IMR-90 (cell line): ENCODE measurements at places on chromosomes 7 and 10. TPM values are rescaled to one million over a fixed set of nuclear protein-coding genes. Genes with fewer than 3 reads are reported as not detected.

DNA sequence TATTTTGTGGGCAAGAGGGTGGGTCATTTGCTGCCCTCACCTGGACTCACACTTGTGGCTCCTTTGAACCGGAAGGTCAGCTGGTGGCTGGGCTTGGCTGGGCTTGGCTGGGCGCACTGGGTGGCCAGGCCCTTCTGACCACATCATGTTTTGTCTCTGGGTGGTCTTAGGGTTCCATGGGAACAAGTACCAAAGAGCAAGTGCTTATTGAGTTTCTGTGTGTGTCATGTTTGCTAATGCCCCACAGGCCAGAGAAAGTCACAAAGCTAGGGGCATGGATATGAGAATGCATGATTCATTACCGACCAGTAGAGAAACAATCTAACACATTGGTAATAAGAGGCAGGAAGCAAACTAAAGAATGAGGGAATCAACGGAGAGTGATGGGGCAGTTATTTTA lies 33.6 kb upstream of the NRP1 start:
- DNase-seq = no peak

DNA sequence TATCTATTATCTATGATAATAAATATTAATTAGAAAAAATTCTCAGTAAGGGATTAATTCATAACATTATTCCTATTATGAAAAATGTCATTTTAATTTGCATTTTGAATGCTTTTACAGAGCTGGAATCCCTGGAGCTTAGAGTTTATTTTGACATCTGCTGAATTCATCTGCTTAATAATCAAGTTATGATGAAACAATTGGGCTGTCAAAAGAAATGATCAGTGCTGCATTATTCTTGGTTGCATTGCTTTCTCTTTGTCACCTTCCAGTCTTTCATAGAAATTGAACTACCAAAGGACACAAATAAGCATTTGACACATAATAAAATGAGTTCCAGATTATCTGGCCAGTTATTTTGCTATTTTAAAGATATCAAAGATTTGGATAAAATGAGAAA lies 40.0 kb upstream of the MACC1 start:
- no peak for DNase-seq

DNA sequence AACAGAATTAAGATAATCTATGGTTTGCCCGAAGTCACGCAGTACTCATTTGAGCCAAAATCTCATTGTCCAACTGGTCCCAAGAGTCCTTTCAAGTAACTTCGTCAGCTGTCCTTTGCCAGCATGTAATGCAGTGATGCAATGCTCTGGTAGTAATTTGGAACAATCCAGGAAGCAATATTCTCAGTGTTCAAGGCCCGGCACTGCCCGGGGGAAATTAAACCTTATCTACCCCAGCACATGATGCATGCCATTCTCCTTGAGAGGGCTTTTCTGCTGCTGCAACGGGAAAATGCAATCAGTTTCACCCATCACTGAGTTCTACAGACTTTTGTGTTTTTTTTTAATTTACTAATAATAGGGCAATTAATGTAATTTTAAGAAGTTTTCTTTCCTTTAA lies 77.6 kb upstream of the NME8 start:
- DNase-seq = no peak

DNA sequence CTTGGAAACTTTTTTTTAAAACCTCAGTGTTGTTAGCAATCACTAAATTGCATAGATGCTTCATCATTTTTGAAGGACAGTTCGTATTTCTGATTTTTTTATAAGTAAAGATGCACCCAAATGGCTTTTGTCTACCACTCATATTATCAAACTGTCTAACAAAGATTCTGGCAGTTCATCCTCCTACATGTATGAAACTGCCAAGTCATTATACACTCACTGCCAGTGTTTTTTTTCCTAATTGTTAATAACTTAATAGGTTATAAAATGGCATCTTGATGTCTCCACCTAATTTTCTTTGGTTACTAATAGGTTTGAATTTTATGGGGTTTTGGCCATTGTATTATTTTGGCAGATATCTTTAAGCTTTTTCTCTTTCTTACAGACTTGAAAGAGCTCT lies 77.0 kb downstream of the HTR5A start:
- no peak for DNase-seq

DNA sequence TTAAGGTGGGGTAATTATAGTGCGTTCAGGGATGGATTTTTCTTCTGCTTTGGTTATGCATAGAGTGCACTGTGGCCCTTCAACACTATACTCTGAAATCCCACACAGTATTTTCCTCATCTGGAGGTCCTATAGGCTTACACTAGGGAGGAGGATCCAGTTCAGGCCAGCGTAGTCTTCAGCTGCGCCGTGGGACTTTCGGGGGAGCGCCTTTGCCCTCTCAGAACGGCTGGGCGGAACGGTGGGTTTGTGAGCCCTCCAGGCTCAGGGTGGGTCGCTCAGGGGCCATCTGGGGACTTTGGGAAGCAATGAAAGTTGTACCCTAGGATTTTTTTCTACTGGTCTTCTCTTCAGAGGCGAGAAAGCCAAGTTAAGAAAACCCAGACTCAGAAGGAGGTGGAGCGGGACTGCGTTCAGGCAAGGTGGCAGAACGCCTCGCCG lies 652 bp upstream of the VPS26A start:
- peak; percentile 71 for DNase-seq

Gene REEP3
- total RNA-seq = 28.9 and 48.6 TPM in 2 replicates
